CD8-positive, alpha-beta memory T cell (primary cell): ENCODE measurements at places on chromosomes 6 and 20. TPM values are rescaled to one million over a fixed set of nuclear protein-coding genes. Genes with fewer than 3 reads are reported as not detected.

The C6orf163 gene
- total RNA-seq = 1.5 TPM

The POU3F2 gene
- not detected for total RNA-seq

DNA sequence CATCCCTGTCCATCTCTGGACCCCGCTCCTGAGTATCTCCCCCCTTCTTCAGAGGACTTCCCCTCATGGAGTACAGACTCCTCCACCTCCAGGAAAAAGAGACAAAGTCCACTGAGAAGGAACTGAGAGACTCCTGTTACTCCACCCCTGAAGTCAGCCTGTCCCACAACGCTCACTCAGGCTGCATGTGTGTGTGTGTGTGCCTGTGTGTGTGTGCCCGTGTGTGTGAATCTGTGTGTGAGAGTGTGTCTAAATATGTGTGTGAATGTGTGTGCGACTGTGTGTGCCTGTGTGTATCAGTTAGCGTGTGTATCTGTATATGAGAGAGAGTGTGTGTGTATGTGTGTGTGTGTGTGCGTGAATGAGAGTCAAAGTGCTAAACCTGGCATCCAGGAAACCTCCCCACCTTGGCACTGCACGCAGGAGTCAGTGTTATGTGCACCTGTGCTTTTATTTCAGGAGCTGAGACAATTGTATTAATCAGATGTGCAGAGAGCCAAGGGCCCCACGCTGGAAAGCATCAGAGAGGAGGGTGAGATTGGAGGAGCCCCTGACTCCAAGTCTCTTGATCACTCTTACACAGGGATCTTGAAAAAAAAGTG lies 39.0 kb downstream of the HLA-A start:
- no peak overlapping the region for H3K4me3 ChIP-seq
- H3K27ac ChIP-seq = no peak overlapping the region
- DNase-seq = no peak
- no peaks in the 10 kb centered on the region for H3K27me3 ChIP-seq
- no peaks in the 10 kb centered on the region for H3K36me3 ChIP-seq

GRCh38 chr6:111423960-111424846 lies 58.8 kb downstream of the REV3L start:
- no peak for DNase-seq
- peaks cover 8% of the 10 kb centered on the region for H3K4me1 ChIP-seq
- no peak overlapping the region for H3K27ac ChIP-seq
- H3K36me3 ChIP-seq = no peaks in the 10 kb centered on the region

DNA sequence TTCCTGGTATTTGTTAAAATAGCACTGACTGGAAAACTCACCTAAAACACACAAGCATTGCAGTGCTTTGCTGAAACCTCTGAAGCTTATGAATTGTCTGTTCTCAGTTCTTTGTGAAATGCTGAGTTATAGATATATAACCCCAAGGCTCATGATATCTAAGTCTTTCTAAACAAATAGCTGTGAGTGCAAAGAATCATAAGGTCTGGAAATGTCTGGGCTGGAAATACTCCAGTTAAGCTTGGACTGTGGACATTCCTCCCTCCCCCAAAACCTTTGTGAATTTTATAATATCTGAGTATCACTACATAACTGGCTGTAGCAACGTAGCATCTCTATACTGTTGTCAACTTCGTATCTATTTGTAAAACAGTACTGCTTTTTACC lies 69.1 kb downstream of the CBLN4 start:
- no peak for DNase-seq
- H3K36me3 ChIP-seq = no peaks in the 10 kb centered on the region
- H3K27me3 ChIP-seq = no peaks in the 10 kb centered on the region
- H3K4me1 ChIP-seq = no peaks in the 10 kb centered on the region
- no peak overlapping the region for H3K4me3 ChIP-seq

- H3K4me3 ChIP-seq = no peak overlapping the region
- no peaks in the 10 kb centered on the region for H3K36me3 ChIP-seq
- peaks cover 5% of the 10 kb centered on the region for H3K27me3 ChIP-seq
- no peak for DNase-seq
- H3K4me1 ChIP-seq = no peaks in the 10 kb centered on the region
Measured at GRCh38 chr20:46142124-46142523, 24.0 kb downstream of the CD40 start.

GRCh38 chr6:12008366-12009179 lies 3.5 kb upstream of the HIVEP1 start:
- H3K27ac ChIP-seq = peak overlapping the region; percentile 94
- peaks cover 21% of the 10 kb centered on the region for H3K4me1 ChIP-seq
- peak overlapping the region; percentile 42 for H3K4me3 ChIP-seq
- H3K36me3 ChIP-seq = no peaks in the 10 kb centered on the region
- peak; percentile 91 for DNase-seq
- H3K27me3 ChIP-seq = no peaks in the 10 kb centered on the region

- no peaks in the 10 kb centered on the region for H3K27me3 ChIP-seq
- no peak for DNase-seq
- H3K27ac ChIP-seq = no peak overlapping the region
- H3K4me1 ChIP-seq = peaks cover 5% of the 10 kb centered on the region
Measured at GRCh38 chr6:7074870-7075269, 32.9 kb upstream of the RREB1 start.

DNA sequence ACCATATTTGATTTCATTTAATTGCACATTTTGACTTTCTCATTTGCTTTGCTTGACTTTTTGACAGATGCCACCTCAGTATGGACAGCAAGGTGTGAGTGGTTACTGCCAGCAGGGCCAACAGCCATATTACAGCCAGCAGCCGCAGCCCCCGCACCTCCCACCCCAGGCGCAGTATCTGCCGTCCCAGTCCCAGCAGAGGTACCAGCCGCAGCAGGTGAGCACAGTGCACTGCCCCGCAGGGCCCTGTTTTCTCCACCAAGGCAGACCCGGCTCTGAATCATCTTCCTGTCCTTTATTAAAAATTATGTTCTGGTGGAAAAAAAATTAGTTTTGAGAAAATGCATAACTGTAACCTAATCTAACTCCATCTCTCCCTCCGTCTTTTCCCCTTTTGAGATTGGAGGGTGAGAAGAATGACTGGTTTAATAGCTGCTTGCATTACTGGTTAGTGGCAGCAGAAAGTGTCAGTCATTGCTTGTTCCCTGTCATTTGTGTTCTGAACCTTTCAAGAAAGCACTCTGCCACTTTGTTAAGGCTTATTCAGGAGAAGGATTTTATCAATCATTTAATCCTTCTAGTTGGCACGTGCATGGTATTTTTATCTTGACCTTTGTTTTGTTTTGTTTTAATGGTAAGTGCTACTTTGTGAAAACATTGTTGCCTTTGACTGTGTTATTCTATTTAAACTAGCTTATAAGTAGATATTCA lies 124.3 kb downstream of the ARID1B start:
- peaks cover 30% of the 10 kb centered on the region for H3K4me1 ChIP-seq
- H3K27ac ChIP-seq = no peak overlapping the region
- H3K27me3 ChIP-seq = no peaks in the 10 kb centered on the region
- no peak overlapping the region for H3K4me3 ChIP-seq

DNA sequence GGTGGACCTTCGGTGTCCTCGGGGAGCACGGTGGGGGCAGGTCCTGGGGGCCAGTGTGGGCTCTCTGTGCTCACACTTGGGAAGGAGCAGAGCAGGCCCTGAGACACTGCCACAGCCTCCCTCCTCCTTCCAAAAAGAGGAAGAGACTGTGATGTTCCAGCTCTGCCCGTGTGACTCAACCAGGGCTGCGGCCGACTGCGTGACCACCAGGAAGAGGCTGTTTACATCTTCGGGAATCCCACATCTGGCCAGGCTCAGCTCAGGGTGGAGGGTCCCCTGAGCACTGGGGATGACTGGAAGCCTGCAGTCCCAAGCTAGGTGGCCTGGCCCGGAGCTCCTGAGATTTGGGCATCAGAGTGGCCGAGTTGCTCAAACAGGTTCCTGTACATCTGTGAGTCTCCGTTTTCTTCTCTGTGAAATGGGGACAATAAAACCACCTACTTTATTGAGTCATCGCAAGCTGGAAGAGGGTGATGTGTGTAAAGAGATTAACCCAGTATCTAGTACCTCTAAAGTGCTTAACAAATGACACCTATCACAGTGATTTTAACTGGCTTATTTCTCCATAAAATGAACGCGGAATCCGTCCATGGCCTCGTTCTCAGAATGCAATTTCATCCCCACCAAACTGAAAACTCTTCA lies 242.1 kb downstream of the DLL1 start:
- no peaks in the 10 kb centered on the region for H3K27me3 ChIP-seq
- H3K4me1 ChIP-seq = no peaks in the 10 kb centered on the region
- H3K4me3 ChIP-seq = no peak overlapping the region

DNA sequence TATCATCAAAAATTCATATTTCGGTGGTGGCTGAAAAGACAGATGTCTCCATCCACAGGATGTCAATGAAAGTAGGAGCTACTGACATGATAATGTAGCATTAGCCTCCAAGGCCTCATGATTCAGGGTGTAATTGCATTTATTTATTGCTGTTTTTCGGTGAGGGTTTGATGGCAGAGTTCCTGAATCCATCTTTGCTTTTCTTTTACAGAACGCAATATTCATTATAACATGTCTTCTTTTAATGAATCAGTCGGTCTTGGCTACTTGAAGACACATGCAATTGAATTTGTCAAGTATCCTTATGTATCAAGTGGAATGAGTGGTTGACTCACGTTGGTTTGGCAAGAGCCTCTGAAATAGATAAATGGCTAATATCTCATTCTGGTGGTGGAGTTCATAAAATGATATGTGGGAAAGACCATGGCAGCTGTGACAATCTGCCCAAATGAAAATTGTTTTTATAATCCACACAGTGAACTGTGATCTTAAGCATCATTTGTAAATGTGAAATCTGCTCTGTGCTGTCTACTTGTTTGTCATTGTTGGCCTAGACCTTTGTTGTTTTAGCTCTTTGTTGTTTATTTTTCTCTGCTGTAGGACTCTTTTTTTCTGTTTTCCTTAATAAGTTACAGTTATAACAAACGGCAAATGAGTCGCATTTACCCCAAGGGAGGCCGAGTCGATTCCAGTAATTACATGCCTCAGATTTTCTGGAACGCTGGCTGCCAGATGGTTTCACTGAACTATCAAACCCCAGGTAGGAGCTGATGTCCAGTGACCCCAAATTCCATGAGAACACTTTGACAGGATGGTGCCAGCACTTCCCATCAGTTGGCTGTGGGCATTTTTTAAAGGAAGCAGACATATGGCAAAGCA lies 105.7 kb upstream of the LAMP5 start:
- no peaks in the 10 kb centered on the region for H3K36me3 ChIP-seq
- no peaks in the 10 kb centered on the region for H3K4me1 ChIP-seq
- no peak for DNase-seq
- no peaks in the 10 kb centered on the region for H3K27me3 ChIP-seq

DNA sequence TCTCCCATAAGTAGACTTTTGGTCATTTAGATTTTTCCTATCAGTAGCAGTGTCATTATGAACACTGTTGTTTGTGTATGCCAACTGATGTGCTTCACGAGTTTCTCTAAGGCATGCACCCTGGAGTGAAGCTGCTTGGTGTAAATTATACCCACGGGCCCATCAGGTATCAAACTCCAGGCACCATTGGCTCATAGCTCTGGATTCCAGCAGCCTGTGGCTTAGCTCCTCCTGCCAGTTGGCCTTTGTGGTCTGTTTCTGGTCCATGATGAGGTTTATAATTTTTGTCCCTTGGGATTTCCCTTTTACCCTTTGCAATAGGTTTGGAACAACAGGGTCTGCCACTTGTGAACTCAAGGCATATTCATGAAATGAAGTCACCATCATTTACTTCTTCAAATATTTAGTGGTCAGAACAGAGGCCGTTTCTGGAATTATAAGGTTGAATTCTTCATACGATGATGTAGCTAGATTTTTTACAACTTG lies 350.5 kb downstream of the PRL start:
- no peaks in the 10 kb centered on the region for H3K36me3 ChIP-seq
- H3K27ac ChIP-seq = no peak overlapping the region

DNA sequence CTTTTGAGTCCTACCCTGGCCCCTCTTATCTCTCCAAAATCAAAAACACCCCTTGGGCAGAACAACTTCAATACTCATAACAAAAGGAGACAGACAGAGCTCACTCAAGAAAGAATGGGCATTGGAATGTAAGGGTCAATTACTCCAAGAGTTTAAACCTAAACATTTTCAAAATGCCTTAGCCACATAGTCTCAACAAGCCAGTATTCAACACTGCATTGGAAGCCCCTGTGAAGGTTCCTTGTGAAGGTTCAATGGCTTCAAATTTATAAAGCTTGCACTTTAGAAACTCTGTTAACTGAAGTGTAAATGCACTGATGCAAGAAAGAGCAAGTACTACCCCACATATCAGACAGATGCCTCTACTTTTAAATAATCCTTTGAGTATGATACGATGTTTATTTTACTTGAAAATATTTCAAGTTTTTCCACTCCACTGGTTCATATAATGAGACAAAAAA lies 139.1 kb upstream of the LAMP5 start:
- no peak for DNase-seq
- H3K4me3 ChIP-seq = no peak overlapping the region
- no peaks in the 10 kb centered on the region for H3K4me1 ChIP-seq
- H3K27me3 ChIP-seq = no peaks in the 10 kb centered on the region
- no peak overlapping the region for H3K27ac ChIP-seq

DNA sequence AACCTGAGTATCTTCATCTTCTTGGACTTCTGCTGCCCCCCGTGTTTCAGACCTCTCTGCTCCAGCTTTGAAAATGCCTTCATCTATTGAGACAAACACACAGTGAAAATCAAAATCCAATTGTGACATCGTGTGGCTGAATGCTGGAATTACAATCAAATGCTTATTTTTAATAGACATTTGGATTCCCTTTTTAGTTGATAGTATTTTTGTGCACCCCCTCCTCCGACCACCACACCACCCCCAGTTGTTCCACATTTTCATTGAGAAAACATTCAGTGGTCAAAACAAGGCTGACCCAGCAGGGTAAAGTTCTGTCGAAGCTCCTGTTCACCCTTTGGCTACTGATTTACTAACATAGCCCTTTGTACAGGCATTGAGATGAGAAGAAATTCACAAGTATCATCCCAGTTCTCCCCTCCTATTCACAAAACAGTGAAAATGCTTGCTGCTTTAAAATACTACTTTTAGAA lies 79.0 kb downstream of the NRSN1 start:
- DNase-seq = peak; percentile 10
- no peaks in the 10 kb centered on the region for H3K36me3 ChIP-seq
- H3K4me3 ChIP-seq = no peak overlapping the region
- no peaks in the 10 kb centered on the region for H3K4me1 ChIP-seq

DNA sequence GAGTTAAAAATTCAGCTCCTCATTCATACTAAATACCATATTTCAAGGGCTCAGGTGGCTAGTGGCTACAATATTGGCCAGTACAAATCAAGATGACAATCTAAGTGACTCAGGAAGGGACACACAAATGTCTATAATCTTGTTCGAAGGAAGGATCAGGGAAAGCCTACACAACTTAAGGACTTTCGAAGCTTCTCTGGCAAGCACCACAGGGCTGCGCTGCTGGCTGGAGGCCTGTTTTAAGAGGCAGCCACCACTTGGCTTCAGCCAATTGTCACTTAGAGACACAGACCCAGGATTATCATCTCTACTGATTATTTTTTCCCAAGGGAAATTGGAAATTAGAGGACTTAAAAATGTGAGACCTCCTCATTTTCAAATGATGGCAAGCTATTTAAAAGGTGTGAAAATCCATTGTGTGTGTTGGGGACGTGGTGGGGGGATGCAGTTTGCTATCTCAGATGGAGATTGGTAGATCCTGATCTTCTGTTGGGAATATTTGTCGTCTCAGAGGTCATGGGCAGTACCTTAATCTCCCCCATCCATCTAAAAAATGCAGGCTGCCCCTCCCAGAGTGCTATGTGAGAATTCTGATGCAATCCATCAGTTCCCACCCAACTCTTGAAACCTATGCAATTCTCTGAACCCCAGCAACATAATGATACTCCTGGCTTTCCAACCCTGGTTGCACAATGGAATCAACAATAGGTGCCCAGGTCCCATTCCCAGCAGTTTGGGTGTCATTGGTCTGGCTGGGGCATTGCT lies 11.3 kb downstream of the ARHGAP40 start:
- no peak overlapping the region for H3K4me3 ChIP-seq
- no peaks in the 10 kb centered on the region for H3K27me3 ChIP-seq
- H3K36me3 ChIP-seq = no peaks in the 10 kb centered on the region
- H3K27ac ChIP-seq = no peak overlapping the region
- no peaks in the 10 kb centered on the region for H3K4me1 ChIP-seq
